ENCODE measurements at places on chromosomes 2 and 18. TPM values are rescaled to one million over a fixed set of nuclear protein-coding genes. Genes with fewer than 3 reads are reported as not detected.

AMER3 gene
- not detected for total RNA-seq

NDUFS1 gene
- total RNA-seq = 388 TPM

- DNase-seq = no peak
Measured at GRCh38 chr2:47541848-47542450, 139.0 kb downstream of the MSH2 start.

POMC gene
- 3.1 TPM for total RNA-seq

MAP2 gene
- 42.1 TPM for total RNA-seq

NEU4 gene
- not detected for total RNA-seq

TNFAIP6 gene
- total RNA-seq = 4.9 TPM

DNA sequence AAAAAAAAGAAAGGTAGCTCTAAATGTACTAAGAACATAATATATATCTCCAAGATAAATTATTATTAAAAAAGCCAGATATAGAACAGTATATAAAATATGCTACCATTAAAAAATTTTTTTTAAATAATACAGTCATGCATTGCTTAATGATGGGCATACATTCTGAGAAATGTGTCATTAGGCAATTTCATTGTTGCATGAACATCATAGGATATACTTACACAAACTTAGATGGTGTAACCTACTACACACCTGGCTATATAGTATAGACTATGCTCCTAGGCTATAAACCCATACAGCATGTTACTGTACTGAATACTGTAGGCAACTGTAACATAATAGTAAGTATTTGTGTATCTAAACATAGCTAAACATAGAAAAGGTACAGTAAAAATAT lies 18.3 kb upstream of the LAPTM4A start:
- DNase-seq = no peak

DNA sequence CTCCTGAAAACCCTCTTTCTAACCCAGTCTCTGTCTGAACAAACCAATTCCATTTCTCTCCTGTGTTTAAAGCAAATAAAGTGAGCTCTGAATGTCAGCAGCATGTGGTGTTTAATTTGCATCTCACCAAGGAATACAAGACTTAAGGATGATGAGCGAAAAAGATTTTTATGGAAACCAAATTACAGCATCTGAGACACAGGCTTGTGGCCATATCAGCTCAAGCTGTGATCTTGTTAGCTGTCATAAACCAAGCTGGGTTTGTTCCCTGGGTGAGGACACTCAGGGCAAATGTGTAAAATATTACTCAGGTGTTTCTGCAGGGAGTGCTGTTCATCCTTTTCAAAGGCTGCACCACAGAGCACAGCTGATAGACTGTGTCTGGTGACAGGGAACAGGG lies 129.3 kb upstream of the REV1 start:
- no peak for DNase-seq

GRCh38 chr2:1728821-1729220 lies 15.5 kb downstream of the PXDN start:
- peak; percentile 78 for DNase-seq

GRCh38 chr2:190415794-190416775 lies 7.9 kb downstream of the MFSD6 start:
- no peak for DNase-seq

DCDC2C gene
- not detected for total RNA-seq

CIDEA gene
- total RNA-seq = 0.40 TPM

GRCh38 chr2:62000538-62000937 lies 95.1 kb downstream of the COMMD1 start:
- DNase-seq = no peak

DNA sequence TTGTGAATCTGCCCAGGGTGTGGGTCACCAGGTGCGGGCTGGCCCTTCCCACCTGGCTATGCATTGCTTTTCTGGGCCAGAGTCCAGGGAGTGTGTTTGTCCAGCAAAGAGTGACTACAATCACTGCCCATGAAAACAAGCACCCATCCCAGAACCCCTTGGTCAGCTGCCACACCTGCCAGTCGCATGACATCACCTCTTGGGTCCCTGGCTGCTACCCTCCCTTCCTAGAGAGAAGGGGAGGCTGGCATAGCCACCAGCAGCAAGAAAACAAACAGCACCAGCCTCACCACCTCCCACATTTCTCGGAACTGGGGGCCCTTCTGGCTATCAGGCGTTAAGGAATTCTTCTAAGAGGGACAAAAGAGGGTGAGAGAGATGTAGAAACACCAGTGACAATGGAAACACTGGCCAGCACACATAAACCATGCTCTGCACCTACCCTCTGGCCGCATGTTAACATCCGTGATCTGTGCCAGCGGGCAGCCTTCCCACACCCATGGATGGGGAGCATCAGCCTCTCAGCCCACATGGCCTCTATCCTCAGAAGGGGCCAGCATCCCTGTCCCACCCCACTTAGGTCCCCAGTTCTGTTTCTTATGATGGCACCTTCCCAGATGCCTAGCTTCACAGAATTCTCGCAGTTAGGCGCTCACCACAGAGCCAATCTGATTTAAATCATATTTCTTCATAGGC lies 109.7 kb upstream of the GLI2 start:
- DNase-seq = peak; percentile 72

ZNF236 gene
- 12.7 TPM for total RNA-seq

ALPP gene
- total RNA-seq = not detected

DNA sequence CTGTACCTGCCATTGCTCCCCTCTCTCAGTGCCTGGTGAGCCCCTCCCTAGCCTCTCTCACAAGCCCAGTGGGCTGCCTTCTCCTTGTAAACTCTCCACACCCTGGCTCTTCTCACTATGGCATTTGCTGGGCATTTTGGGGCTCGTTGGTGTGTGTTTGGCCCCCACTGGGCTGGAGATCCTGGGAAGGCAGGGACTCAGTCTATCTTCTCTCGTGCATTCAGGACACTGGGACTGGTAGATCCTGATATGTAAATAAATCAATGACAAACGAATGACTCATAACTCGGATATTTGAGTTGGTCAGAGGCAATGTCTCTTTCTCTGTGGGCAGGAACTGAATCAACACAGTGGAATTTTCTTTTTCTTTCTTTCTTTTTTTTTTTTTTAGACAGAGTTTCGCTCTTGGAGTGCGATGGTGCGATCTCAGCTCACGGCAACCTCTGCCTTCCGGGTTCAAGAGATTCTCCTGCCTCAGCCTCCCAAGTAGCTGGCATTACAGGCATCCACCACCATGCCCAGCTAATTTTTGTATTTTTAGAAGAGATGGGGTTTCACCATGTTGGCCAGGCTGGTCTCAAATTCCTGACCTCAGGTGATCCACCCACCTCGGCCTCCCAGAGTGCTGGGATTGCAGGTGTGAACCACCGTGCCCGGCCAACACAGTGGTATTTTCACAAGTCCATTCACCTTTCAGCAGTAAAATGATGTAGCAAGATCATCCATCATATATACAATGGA lies 144.6 kb upstream of the SPRED2 start:
- no peak for DNase-seq

- DNase-seq = no peak
Measured at GRCh38 chr2:172516299-172516698, 39.6 kb upstream of the PDK1 start.

HOXD1 gene
- 0.59 TPM for total RNA-seq

- no peak for DNase-seq
Measured at GRCh38 chr2:69545477-69545932, 98.0 kb downstream of the AAK1 start.

GRCh38 chr2:127023504-127023903 lies 83.5 kb downstream of the BIN1 start:
- DNase-seq = no peak

ACMSD gene
- total RNA-seq = not detected

DNA sequence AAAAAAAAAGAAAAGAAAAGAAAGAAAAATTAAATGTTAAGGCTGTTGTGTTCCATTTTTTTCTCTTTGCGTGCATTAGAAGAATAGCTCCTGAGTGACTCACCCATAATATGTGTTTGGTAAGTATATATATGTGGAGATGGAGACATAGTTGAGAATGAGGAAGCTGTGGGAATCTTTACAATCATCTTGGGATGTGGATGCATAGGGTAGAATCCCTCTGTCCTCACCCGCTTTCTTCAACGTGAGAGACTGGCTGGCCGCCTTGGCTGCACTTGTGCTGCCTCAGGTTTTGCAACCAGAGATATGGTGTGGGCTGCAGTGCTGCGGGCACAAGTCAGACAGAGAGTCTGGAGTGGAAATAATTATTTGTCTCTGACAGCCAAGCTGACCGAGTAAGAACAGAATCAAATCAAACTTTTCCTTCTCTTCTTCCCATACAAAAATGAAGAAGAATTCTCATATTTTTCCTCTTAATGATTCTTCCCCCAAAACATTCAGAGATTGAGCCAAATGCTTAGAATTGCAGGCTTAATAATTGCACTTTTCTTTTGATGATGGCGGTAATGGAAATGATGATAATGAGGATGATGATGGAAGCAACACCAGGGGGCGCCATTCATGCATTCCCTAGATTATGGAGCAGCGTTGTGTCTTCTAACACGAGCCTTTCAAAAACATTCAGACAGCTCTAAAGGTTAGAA lies 48.5 kb downstream of the SERPINB7 start:
- no peak for DNase-seq

PRLH gene
- total RNA-seq = not detected

GRCh38 chr18:3037423-3037915 lies 24.5 kb upstream of the LPIN2 start:
- DNase-seq = no peak

- no peak for DNase-seq
Measured at GRCh38 chr2:212398316-212398715, 140.3 kb downstream of the ERBB4 start.

DNA sequence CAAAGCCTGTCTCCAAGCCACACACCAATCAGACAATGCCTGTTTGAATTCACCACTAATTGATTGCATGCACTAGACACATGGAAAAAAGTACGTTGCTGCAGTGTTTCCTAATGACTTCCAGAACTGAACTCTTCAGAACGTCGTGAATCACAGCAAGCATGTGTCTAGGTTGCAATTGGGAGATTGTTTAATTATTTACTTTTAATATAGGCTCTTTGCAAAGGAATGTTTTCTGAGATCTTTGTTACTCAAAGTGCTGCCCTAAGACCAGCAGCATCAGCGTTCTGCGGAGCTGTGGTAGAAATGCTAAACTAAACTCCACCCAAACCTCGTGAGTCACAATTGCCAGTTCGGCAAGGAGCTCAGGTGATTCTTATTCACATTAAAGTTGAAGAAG lies 52.7 kb upstream of the CCDC68 start:
- DNase-seq = no peak

DNA sequence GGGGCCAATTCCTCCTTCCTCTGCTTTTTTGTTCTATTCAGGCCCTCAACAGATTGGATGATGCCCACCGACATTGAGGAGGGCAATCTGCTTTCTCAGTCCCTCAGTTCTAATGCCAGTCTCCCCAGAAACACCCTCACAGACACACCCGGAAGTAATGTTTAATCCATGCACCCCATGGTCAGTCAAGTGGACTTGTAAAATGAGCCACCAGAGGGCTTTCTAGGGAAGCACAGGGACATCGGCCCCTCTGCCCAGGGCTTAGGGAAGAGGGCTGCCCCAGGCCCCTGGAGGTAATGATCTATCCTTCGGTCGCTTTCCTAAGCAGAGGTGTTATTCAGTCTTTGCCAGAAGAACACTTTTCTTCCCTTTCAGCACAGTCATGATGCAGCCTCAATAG lies 107.4 kb downstream of the PDCL3 start:
- no peak for DNase-seq

GRCh38 chr18:8949206-8949605 lies 153.3 kb upstream of the NDUFV2 start:
- DNase-seq = no peak

NAB1 gene
- total RNA-seq = 35.4 TPM

ZRANB3 gene
- 1.4 TPM for total RNA-seq

DNA sequence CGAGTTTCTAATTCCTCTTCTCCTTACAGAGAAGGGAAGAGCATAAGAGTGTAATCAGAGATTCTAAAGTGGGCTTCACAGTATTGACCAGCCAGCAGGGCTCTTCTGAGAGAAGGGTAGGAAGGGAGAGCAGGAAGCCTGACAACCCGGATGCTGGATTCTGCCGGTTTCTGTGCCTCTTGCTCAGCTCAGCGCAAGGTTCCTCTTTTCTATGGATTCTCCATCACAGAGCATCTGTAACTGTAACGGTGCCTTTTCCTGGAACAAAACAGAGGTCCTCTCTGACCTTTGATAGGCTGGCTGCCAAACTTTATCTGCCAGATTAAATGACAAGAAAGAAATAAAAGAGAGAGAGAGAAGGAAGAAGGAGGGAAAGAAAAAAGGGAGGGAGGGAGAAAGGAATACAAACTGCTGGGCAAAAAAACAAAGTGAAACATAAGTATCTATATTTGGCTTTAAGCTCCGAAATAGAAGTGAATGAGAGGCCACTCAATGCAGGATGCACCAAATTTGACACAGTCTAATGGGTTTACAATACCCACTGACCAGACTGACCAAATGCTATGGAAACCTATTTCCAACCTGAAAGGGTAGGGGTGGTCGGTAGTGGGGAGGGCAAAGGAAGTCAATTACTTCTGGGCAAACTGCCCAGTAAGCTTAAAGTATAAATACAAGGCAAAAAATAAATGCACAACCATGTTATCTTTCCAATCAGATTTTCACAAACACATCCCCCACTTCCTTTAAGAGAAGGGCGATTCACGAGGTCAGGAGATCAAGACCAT lies 59.2 kb downstream of the PIEZO2 start:
- no peak for DNase-seq

DNA sequence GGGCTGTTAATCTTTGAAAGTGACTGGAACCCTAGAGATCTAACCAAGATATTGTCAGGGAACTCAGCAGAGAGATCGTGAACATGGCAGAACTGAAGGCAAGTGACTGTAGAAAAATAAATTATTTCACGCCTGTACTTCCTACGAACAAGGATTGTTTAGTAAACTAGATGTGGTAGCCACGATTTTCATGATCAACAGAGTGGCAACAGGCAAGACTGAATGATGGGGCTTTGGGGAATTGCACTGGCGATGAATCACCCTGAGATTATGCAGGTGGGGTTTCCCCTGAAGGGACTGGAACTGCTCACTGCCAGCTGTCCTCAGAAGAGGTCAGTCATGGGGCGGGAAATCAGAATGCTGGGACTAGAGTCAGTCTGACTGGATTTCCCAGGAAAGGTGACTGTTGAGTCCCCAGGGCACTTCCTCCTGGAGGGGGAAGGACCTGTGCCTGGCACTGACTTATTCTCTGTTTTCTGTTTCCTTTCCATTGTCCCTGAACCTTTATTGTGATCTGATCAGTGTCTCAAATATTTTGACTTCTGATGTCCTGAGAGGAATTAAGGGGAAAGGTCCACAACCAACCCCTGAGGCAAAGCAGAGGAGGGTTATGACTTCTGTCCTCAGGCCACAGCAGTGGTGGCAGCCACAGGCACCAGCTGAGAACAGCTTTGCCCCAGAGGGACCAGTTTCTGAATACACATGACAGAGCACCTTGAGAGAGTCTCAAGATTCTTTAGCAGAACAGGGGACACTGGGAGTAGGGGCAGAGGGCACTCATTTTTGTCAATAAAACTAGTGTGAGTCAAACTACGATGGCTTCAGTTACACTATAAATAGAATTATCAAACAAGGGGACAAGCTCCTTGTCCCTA lies 70.0 kb downstream of the NAB1 start:
- DNase-seq = no peak
